ENCODE measurements at places on chromosomes 2 and 18.

DNA sequence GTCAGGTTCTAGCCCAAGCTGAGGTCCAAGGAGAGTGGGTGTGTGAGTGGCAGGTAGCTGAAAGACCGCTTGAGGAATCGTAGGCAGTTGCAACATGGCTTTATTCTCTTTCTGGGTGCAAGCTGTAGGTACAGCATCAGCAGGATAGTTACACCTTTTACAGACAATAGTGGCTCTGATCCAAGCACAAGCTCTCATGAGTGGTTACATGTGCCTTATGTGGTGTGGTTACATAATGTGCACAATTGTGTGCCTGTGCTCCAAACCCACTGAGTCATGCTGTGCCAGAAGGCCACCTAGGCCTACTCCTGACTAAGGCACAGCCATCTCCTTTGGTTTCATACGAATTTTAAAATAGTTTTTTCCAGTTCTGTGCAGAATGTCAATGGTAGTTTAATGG lies 227.6 kb downstream of the SATB2 start:
- DNase-seq, result no peak

DNA sequence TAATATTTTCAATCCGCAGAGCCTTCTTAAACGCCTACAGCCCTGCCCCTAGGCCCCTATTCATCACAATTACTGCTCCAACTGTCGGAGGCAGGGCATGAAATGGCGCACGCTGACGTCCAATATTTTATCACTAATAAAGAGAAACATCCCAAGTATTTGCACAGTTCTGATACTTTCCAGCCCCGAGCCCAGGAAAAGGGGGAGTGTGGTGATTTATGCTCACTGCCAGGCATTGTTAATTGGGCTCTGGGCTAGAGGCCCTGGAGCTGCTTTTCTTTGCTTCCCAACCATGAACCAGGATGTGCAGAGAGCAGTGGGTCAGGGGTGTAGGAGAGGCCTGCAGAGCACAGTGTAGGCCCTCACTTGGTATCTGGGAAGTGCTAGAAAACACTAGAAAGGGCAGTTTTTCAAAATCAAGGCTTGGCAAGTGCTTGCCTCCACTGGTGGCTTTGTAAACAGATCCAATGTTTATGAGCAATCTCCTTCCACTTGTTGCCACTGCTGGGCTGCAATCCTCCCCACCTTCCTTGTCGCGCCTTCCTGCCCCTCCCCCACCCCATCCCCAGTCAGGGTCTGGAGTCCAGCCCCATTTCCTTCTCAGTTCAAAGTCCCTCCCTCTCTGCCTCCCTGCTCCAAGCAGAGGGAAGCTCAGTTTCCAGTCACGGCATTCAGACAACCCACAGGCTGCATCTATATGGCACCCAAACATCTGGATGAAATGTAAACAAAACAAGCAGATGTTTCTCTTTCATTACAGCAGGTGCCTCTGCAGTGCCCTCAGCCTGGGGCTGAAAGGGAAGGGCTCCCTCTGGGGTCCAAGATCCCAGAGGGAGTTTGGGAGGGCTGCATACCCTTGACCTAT lies 83.9 kb upstream of the PKDCC start:
- peak; percentile 39 for DNase-seq

DNA sequence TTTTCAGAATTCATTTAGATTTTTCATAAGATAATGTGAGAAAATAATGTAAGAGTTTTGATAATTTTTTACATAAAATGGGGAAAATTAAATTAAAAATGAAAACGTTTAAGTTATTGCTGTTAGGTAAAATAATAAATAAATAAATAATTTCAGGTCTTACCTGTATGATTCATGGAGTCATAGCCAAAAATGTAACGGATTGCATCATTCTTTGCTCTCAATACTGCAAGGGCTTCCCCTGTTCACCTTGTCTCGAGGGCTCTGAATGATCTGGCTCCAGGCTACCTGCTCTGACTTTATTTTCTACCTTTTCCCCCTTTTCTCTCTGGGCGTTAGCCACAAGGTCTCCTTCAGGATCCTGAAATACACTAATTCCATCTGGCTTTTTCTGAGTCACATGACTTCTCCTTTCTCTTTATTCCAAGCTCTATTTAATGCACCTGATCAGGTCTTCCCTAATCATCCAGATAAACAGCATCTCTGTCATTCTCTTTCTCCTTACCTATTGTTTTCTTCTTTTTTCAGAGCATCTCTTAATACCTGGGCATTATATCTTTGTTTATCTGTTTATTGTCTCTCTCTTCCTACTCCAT lies 30.0 kb upstream of the CFAP36 start:
- no peak for DNase-seq

DNA sequence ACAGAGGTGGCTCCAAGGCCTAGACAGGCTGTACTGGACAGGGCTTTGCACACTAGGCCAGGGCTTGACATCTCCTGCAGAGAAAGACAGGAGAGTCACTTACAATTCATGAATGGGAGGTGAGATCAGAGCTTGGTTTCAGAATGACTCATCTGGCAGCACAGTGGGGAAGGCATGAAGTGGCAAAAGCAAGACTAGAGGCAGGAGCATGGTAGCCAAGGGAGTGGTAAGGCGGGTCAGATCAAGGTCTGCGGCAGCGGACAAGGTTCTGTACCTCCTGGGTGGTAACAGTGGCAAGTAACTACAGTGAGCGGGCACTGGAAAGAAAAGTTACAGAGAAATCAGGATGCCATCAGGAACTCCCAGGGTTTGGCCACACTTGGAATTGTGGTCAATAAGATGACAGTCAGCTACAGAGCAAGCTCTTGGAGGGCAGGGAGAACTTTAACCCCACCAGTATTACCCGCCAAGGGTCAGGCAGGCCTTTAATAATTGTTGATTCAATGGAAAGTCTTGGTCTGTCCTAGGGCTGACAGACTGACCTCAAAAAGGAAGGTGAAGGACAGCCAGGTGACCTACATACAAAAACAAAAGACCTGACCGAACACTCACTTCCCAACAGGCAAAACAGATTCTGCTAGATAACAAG lies 5.7 kb downstream of the MCFD2 start:
- DNase-seq, result no peak

DNA sequence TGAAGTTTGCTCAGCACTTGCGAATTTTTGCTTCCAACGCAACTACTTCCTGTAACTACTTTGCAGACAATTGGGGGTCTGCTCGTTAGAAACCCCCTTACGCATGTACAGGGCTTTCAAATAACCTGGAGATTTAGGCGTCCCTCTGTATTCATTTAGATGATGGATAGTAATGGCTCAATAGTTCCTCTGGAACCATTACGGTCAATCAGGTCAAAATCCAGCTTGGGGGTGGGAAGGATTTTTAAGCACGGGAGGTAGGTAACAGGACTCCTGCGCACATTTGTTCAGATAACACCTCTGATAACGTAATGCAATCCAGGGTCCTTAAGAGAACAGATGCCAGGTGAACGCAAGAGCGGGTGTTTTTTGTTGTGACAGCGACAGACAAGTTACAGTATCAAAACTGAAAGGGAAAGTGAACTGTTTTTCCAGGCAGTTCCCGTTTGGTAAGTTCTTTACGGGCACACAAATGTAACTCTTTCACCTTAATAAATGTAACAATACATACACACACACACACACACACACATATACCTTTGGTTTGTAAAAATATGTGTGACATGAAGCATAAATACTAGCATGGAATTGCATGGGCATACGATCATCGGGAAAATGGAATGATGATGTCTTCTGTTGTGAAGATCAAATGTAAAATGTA lies 3.8 kb upstream of the OSR1 start:
- no peak for DNase-seq

DNA sequence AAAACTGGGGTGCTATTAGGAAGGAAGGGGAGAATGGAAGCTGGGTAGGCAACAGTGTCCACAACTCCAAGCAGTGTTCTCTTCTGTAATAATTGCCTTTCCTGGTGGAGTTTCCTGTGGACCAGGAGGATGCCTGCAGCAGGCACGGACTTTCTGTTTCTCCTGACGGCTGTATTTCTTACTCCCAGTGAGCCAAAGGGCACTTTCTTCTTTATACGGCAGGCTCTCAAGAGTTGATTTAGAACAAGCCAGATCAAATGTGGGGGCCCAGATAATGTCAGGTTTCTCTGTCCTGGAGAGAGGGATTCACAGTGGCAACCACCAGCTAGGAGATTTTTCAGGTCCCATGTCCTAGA lies 13.0 kb upstream of the PROC start:
- DNase-seq, result no peak

- DNase-seq, result no peak
Measured at GRCh38 chr2:150880986-150881385, 380.7 kb downstream of the RBM43 start.

DNA sequence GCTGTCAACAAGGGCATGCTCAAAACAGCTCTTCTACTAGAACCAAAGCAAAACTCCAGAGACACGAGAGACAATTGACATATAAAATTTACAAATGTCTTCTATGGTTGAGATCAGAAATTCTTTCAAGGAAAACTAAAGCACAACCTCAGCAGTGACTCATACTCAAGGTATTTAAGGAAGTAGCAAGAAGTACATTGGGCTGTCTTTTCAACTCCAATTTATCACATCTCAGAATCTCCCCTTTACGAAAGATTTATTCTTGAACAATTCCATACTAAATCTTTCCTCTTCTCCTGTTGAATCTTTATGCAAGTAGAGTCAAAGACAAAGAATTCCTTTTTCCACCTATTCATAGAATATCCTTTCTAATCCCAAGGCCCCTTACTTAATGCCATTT lies 324.0 kb downstream of the IRS1 start:
- no peak for DNase-seq

- no peak for DNase-seq
Measured at GRCh38 chr2:78065366-78065765, 543.2 kb upstream of the LRRTM4 start.

GRCh38 chr18:52288403-52289004 lies 51.5 kb upstream of the DCC start:
- peak; percentile 58 for DNase-seq

GRCh38 chr2:10700078-10700803 lies 10.5 kb upstream of the NOL10 start:
- no peak for DNase-seq

GRCh38 chr2:80703532-80703931 lies 399.0 kb upstream of the LRRTM1 start:
- DNase-seq, result no peak

GRCh38 chr2:219274361-219274921 lies 4.7 kb upstream of the DNAJB2 start:
- DNase-seq, result no peak

DNA sequence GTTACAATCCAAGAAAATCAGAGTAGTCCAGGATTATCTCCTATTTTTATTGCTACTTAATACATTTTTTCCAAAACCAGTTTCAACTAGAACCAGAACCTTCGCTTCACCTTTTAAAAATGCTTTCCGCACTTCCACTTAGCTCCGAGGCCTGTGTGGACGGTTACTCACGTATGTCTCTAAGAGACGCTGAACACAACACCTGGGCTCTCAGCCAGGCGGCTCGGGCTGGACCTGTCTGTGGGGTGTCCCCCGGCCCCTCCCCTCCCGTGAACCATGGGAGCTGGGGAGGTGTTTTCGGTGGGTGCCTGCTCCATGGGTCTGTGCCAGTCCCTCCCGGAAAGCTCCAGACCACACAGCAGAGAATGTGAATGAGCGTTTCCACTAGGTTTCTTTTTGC lies 223.8 kb downstream of the GLI2 start:
- peak; percentile 3 for DNase-seq

DNA sequence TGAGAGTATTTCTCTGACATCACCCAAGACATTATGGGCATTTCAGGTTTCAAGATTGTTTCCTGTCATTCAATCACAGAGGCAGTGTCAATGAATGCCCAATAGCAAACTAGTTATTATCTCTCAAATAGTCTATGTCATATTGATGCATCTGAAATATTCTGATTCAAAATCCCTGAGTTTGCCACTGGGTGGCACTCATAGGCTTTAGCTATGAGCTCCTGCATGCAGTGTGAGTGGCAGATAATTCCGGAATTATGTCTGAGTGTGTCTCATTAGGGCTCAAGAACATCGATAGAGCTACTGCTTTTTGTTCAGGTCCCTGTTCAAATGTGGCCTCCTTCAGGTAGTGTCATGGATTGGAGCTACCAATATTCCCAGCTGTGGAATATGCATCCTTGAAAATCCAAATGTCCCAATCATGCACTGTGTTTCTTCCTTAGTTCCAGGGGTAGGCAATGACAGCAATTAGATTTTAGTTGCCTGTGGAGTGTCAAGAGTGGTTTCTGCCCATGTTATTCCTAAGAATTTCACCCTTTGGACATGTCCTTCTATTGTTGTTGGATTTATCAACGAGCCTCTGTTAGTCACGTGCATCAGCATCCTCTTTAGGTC lies 7.8 kb upstream of the OR6B3 start:
- DNase-seq, result peak; percentile 5

- DNase-seq, result no peak
Measured at GRCh38 chr2:212596688-212597087, 58.1 kb upstream of the ERBB4 start.

DNA sequence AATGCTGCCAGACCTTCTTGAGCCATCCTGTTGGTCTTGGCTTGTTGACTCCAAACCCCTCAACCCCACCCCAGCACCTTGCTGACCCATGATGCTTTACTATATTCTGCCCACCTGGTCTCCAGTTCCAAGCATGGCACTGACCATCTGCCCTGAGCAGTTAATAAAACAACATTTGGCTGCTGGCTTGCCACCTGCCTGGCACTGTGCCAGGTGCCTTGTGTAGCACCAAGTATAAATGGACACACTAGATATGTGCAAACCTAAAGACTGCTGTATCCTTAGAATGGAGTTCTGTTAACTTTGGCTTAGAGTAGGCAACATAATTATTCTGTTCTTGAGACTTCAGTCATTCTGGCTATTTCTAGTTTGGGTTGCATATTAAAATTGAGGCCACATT lies 91.4 kb downstream of the ACSL3 start:
- peak; percentile 81 for DNase-seq

- no peak for DNase-seq
Measured at GRCh38 chr2:229419158-229419557, 148.1 kb upstream of the PID1 start.

DNA sequence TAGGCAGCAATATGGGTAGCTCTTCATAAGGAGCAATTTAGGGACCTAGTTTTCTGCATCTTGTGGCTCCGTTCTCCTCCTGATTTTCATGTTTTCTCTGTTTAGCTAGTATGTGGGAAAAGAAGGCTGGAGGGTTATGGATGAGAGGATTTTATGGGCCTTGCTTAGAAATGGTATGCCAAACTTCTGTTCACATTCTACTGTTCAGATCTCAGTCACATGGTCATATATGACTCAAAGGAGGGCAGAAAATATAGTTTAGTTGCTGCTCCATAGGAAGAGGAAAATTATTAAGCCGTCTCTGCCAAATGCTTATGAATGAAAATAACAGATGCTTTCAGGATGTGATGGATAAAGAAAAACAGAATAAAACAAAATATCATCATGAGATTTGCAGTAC lies 361.8 kb upstream of the CWC22 start:
- no peak for DNase-seq

- no peak for DNase-seq
Measured at GRCh38 chr2:62199392-62200125, 3.6 kb downstream of the B3GNT2 start.

- DNase-seq, result peak; percentile 9
Measured at GRCh38 chr18:13380691-13381070, 162.1 kb downstream of the LDLRAD4 start.

- DNase-seq, result no peak
Measured at GRCh38 chr18:5966514-5966913, 71.2 kb upstream of the TMEM200C start.
